Colonic mucosa (tissue), 4 donors: ENCODE measurements at places on chromosomes 1 and 21.

- DNase-seq, result no peak
- peaks cover 2% of the 10 kb centered on the region for H3K4me1 ChIP-seq
- no peak overlapping the region for H3K4me3 ChIP-seq
- no peaks in the 10 kb centered on the region for H3K27me3 ChIP-seq
Observed at GRCh38 chr1:226411619-226412018, 3.7 kb upstream of the PARP1 start.

GRCh38 chr1:43233631-43234030 lies 36.2 kb upstream of the TMEM125 start:
- H3K27ac ChIP-seq, result no peak overlapping the region
- H3K36me3 ChIP-seq, result no peaks in the 10 kb centered on the region
- no peaks in the 10 kb centered on the region for H3K27me3 ChIP-seq
- H3K4me3 ChIP-seq, result no peak overlapping the region
- H3K4me1 ChIP-seq, result no peaks in the 10 kb centered on the region
- no peak for DNase-seq

DNA sequence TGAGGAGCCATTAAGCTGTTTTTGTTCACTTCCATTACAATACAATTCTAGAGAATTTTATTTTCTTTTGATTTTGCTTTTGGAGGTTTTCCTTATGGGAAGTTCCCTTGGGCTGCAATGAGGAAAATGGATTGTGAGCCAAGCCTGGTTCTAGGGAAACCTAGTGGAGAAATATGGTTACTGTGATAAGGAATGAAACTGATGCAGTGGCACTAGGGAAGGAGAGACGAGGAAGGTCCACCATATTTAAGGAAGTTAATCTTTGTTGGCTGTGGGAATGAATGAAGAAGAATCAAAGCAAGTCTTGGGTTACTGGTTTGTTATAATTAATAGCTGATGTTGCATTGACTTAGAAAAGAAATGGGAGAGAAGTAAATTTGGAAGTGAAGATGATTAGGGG lies 28.4 kb downstream of the CHML start:
- no peak for DNase-seq
- H3K36me3 ChIP-seq, result no peaks in the 10 kb centered on the region
- peaks cover 13% of the 10 kb centered on the region for H3K4me1 ChIP-seq

- no peak for DNase-seq
- no peaks in the 10 kb centered on the region for H3K4me1 ChIP-seq
- no peaks in the 10 kb centered on the region for H3K36me3 ChIP-seq
- no peak overlapping the region for H3K4me3 ChIP-seq
Observed at GRCh38 chr21:31548688-31549087, 110.8 kb upstream of the SOD1 start.

DNA sequence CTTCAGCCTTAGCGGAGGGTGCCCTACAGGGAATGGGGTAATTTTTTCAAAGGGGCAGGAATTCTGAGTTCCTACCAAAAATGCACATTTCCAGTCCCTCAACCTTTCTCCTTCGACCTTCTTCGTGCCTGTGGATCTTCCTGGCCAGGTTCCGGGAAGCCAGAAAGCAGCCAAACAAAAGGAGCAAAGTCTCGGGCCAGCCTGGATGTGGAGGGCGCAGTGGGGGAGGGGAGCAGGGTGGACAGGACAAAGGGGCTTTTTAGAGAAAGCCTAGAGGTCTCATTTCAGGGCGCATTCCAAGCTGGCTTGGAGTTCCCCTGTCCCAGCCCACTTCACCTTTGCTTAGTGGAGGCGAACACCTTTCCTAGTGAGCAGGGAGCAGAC lies 2.9 kb upstream of the INAVA start:
- peak overlapping the region; percentile 47 for H3K4me3 ChIP-seq
- no peaks in the 10 kb centered on the region for H3K27me3 ChIP-seq
- DNase-seq, result peak; percentile 79

DNA sequence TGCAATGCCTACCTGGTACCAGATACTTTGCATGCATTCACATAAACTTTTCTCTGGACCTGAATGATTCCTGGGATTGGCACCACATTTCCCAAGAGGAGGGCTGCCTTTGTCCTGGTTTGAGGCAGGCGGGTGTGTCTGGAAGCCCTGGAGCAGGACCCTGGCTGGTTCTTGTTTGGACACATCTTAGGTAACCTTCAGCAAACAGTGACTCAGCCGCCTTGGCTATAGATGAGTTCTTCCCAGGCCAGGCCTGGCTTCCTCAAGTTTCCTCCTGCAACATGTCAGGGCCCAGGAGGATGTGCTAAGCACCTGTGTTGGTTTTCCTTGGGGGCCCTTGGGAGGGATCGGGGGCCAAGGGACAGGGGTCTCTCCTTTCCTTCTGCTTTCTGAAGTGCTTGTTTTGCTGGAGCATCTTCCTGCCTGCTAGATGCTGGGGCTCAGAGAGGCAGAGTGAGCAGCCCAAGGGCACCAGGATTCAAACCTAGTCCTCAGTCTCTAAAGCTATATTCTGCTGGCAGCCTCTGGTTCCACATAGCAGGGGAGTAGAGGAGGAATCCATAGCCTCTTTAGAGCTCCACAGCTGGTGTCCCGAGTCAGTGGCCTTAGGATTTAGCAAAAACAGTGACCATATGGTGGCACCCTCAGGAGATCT lies 38.2 kb downstream of the PAX7 start:
- H3K27me3 ChIP-seq, result no peaks in the 10 kb centered on the region
- H3K4me3 ChIP-seq, result no peak overlapping the region
- peak; percentile 74 for DNase-seq
- H3K27ac ChIP-seq, result no peak overlapping the region
- no peaks in the 10 kb centered on the region for H3K36me3 ChIP-seq
- H3K4me1 ChIP-seq, result peaks cover 4% of the 10 kb centered on the region

- no peaks in the 10 kb centered on the region for H3K4me1 ChIP-seq
- no peaks in the 10 kb centered on the region for H3K27me3 ChIP-seq
- no peak overlapping the region for H3K27ac ChIP-seq
- no peaks in the 10 kb centered on the region for H3K36me3 ChIP-seq
- no peak overlapping the region for H3K4me3 ChIP-seq
Observed at GRCh38 chr21:43701936-43702784, 16.8 kb upstream of the PDXK start.

DNA sequence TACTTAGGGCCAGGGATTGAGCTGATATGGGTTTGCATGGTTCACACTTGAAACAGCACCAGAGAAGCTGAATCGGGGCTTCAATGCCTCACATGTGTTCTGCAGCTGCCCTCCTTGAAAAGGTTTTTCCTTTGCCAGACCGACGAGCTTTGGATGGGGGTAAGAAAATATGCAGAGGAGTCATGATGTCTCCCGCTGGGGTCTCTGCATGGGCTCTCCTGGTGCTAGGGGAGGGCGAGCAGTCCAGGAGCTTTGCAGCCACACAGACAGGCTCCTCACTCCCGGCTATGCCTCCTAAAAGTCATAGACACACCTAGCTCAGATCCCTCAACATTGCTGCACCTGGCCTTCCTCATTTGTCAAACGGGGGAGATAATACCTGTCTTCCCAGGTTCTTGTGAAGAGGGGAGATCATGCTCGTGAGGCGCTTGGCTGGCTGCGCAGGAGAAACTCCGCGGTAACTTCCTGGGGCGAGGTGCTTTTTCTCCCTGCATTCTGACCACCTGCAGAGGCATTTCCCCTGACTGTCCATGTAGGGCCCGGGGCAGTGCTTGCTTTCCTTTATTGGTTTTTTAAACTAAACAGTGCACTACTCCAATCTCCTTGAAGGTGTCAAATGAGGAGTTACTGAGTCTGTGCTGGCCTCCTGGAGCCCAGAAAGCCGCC lies 112.4 kb downstream of the PLXNA2 start:
- no peaks in the 10 kb centered on the region for H3K27me3 ChIP-seq
- no peaks in the 10 kb centered on the region for H3K36me3 ChIP-seq
- DNase-seq, result no peak
- H3K4me1 ChIP-seq, result no peaks in the 10 kb centered on the region

DNA sequence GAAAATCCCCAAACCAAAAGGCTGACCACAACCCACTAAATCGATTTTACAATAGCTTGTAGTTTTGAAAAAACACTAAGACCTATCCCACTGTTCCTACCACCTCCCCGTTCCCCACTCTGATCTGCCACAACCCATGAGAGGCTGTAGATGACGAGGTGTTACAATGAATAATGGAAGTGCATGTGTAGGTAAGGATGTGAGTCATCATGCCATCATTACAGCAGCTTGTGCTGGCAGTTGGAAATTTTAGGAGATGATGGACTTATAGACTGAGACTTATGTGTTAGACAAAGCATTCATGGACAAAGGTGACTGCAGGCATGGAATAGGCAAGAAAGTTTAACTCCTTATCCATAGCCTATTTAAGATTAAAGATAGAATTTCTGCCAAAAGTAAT lies 184.7 kb upstream of the CACYBP start:
- no peaks in the 10 kb centered on the region for H3K27me3 ChIP-seq
- no peaks in the 10 kb centered on the region for H3K4me1 ChIP-seq
- DNase-seq, result no peak
- no peaks in the 10 kb centered on the region for H3K36me3 ChIP-seq
- H3K27ac ChIP-seq, result no peak overlapping the region

GRCh38 chr1:55869065-55869464 lies 653.9 kb upstream of the USP24 start:
- H3K27me3 ChIP-seq, result no peaks in the 10 kb centered on the region
- no peaks in the 10 kb centered on the region for H3K4me1 ChIP-seq
- H3K36me3 ChIP-seq, result no peaks in the 10 kb centered on the region
- no peak overlapping the region for H3K27ac ChIP-seq
- no peak for DNase-seq

- H3K4me3 ChIP-seq, result no peak overlapping the region
- H3K27ac ChIP-seq, result no peak overlapping the region
- no peaks in the 10 kb centered on the region for H3K27me3 ChIP-seq
- DNase-seq, result no peak
Observed at GRCh38 chr1:56404561-56405030, 174.8 kb downstream of the PLPP3 start.

- no peak for DNase-seq
- H3K27ac ChIP-seq, result no peak overlapping the region
- no peak overlapping the region for H3K4me3 ChIP-seq
- H3K36me3 ChIP-seq, result no peaks in the 10 kb centered on the region
- H3K4me1 ChIP-seq, result no peaks in the 10 kb centered on the region
Observed at GRCh38 chr1:98305362-98305761, 356.2 kb upstream of the SNX7 start.

DNA sequence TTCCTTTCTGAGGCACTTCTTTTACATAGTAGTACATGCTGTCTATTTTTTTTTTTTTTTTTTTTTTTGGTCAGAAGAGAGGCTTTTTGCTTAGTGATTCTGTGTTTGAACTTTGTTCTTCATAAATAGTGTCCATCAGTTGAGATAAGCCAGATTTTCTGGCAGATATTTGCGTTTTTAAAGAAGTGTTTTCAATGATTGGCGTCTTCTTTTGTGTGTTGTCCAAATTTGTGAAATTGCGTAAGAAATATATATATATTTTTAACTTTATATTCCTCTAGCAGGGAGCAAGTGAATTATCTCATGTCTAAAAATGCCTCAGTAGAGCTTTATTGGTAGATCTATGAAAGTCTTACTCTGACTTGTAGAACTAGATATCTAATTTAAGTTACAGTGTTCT lies 28.3 kb downstream of the NEK7 start:
- no peaks in the 10 kb centered on the region for H3K27me3 ChIP-seq
- H3K27ac ChIP-seq, result no peak overlapping the region
- no peaks in the 10 kb centered on the region for H3K36me3 ChIP-seq
- H3K4me3 ChIP-seq, result no peak overlapping the region
- DNase-seq, result no peak
- no peaks in the 10 kb centered on the region for H3K4me1 ChIP-seq

DNA sequence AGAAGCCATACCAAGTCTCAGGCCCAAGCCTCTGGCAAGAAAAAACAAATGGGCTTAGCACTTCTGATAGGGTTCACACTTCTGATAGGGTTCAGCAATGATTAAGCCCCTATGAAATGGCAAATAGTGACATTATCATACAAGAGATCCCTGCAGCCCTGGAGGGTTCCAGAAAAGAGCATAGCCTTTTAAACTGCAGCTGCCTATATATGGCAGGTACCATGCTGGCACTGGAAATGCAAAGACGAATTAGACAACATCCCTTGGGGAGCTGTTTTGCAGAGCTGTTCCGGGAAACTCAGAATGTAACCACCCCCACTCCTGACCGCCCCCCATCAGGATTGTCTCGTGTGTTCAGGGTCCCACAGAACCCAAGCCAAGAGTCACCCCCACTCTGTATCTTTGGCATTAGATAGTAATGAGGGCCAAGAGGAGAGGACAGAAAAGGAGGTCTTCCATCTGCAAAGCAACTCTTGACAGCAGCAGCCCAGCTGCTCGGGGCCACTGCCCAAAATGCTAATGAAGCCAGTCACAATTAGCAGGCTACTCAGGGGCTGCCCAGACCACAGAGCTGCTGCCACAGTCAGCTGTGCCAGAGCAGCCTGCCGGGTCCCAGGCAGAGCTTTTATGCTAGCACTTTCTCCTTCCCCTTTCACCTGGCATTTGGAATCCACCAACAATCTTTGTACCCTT lies 50.9 kb downstream of the ITPKB start:
- H3K4me1 ChIP-seq, result peaks cover 4% of the 10 kb centered on the region
- H3K27ac ChIP-seq, result no peak overlapping the region
- H3K27me3 ChIP-seq, result no peaks in the 10 kb centered on the region
- DNase-seq, result no peak
- H3K36me3 ChIP-seq, result no peaks in the 10 kb centered on the region

DNA sequence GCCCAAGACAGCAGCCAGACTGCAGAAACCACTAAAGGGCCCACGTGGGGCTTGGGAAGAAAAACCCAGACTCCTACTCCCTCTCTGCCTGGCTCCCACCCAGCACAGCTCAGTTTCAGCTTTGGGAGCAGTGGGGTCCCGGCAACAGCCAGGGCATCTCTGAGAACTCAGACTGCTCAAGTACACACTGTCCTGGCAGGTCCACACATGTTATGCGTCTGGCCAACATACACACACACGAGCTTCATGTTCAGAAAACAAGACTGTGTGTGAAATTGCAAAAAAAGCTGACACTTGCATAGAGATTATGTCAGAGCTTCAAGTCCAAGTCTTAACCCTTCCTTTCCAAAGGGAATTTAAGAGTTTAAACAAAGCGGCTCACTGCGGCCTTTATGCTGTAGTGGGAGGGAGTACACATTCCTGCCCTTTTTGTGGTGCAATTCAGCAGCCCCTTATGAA lies 136.6 kb upstream of the CD34 start:
- H3K27me3 ChIP-seq, result no peaks in the 10 kb centered on the region
- DNase-seq, result peak; percentile 46
- H3K4me1 ChIP-seq, result no peaks in the 10 kb centered on the region
- no peak overlapping the region for H3K4me3 ChIP-seq

- DNase-seq, result no peak
- peaks cover 9% of the 10 kb centered on the region for H3K4me1 ChIP-seq
- no peak overlapping the region for H3K4me3 ChIP-seq
- H3K27ac ChIP-seq, result no peak overlapping the region
Observed at GRCh38 chr1:54159733-54160316, 7.0 kb upstream of the CDCP2 start.

DNA sequence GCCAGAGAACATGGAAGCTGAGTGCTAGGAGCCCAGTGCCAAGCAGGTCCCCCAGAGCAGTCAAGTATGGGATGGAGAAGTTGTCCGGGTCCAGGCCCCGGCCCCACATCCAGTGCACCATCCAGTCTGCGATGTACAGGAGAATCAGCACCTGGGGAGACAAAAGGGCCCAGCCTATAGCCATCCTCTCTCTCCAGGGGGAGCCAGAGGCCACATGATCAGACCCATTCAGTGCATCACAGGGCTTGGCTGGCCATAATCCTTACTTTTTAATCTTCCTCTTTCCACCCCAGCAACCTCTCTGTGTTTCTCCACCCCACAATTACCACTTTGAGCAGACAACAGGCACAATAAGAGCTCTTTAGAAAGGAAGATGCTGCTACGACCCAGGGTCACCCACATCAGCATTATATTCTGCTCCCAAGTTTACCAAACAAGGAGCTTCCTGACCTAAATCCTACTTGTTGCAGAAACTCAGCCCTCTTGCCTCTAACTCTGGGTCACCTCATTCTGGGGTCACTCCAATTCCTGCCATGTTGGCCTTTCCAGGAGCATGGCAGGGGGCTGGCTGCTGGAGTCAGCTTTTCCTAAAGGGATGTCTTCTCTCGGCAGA lies 16.4 kb upstream of the RAB29 start:
- H3K4me3 ChIP-seq, result no peak overlapping the region
- no peaks in the 10 kb centered on the region for H3K4me1 ChIP-seq
- no peaks in the 10 kb centered on the region for H3K36me3 ChIP-seq
- peak; percentile 71 for DNase-seq
